GM13976 (cell line): ENCODE measurements at places on chromosomes 2 and 18.

GRCh38 chr2:42795841-42796301, 3.5 kb upstream of the HAAO start:
- no peak for DNase-seq

DNA sequence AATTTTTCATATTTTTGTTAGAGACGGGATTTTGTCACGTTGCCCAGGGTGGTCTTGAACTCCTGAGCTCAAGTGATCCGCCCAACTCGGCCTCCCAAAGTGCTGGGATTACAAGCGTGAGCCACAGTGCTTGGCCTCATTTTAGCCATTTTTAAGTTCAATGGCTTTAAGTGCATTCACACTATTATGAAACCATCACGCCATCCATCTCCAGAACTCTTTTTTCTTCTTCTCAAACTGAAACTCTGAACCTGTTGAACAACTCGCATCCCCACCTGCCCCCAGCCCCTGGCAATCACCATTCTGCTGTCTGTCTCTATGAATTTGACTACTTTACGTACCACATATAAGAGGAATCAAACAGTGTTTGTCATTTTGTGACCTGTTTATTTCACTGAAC, 31.3 kb upstream of the ASB18 start:
- DNase-seq: no peak

DNA sequence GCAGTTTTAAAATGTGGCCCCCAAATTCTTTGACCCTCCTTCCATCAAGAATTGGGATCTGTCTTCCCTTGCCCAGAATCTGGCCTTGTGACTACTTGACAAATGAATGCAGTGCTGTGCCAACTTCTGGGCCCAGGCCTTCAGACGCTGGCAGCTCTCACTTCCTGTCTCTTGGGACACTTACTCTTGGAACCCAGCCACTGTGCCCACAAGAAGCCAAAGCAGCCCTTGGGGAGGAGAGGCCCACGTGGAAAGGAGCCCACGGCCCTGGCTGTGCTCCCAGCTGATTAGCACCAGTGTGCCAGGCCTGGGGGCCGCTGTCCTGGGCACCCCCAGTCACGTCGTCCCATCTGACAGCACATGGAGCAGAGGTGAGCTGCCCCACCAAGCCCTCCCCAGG, 56.6 kb downstream of the RPL37A start:
- no peak for DNase-seq

DNA sequence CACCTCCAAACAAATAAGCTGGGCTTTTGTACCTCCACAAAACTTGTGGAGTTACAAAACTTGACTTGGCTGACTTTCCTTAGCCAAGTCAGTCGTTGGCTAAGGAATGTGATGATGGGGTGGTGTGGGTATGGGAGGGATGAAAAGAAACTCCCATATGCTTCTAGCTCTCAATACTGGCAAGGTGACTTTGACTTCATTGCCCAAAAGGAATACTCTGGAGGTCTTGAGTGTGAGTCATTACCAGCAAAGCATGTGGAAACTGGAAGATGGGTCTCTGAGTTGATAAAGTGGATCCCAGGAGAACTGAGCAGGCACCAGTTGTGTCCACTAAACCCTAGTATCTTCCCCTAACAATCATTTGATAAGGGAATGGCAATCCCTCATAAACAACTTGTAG, 226.7 kb downstream of the GULP1 start:
- no peak for DNase-seq

DNA sequence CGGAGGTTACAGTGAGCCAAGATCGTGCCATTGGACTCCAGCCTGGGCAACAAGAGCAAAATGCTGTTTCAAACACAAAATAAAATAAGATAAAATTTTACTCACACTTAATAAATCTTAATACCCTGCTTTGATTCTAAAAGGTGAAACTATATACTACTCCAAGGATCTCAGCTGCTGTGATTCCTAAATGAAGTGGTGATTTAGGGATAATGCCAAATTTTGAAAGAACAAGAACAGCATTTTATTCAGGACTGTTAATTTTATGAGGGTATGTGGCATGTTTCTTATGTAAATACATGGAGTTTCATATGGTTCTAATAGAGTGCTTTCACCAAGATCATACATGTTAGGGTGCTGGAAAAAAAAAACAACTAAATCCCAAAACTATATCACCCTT, 199.7 kb upstream of the PID1 start:
- no peak for DNase-seq

GRCh38 chr2:26916128-26916692, 54.2 kb upstream of the MAPRE3 start:
- DNase-seq: no peak

- DNase-seq: no peak
Measured at GRCh38 chr18:39341129-39341528, 1775.5 kb upstream of the CELF4 start.

GRCh38 chr2:161843936-161844335, 219.7 kb downstream of the SLC4A10 start:
- DNase-seq: no peak

DNA sequence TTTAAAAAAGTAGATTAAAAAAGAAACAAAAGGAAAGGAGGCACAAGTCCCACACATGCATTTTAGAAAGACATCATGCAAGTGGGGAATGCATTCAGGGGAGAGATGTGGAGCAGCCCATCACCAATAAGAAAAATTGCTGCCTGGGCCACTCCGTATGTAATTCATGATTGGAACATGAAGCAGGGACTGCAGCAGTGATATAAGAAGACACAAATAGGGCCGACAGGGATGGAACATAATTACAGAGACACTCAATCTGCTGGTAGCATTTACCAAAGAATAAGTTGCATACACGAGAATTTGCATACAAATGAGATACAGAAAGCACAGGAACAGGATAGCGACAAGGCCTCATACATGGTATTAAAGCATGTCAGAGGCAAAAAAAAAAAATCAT, 6.5 kb upstream of the AFF3 start:
- no peak for DNase-seq

- DNase-seq: no peak
Measured at GRCh38 chr2:191245869-191246531, 796 bp downstream of the MYO1B start.

GRCh38 chr2:15811367-15811766, 129.0 kb upstream of the MYCN start:
- no peak for DNase-seq

- no peak for DNase-seq
Measured at GRCh38 chr2:174153757-174154680, 94.3 kb downstream of the OLA1 start.

GRCh38 chr2:237673130-237674001, 46.0 kb downstream of the LRRFIP1 start:
- peak; percentile 69 for DNase-seq

- no peak for DNase-seq
Measured at GRCh38 chr2:240107477-240107796, 28.7 kb downstream of the COPS9 start.

DNA sequence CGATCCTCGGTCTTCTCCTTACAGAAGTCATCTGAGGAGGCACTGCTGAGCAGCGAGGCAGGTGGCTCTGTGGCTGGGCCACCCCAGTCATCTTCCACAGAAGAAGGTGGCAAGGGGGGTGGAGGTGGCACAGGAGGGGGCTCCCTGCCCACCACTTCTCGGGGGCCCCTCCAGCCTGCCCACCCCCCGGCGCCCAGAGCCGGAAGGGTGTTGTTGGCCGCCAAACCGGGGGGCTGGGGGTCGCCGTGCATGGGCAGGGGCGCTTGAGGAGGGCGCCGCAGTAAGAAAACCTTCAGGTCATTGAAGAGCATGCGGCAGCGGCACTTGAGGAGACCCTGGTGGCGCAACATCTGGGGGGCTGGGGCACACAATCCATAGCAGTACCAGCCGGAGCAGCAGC, 2.5 kb downstream of the MARCHF4 start:
- no peak for DNase-seq

DNA sequence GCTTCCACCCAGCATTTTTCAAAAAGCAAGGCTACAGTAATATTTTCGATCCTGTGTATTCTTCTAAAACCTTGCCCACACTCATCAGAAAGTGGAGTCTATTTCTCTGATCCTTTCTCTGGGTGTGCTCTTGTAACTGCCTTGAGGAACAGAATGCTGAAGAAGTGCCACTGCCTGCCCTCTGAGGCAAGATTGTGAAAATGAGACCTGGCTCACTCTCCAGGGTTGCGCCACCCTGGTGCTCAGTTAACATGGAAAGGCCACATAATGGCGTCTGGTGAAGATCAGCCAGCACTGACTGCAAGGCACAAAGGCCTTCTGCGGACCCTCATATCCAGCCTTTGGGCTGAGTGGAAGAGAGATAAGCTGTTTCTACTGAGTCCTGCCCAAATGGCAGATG, 11.2 kb upstream of the SH3RF3 start:
- DNase-seq: no peak

GRCh38 chr2:38704664-38705063, 38.8 kb downstream of the GALM start:
- no peak for DNase-seq

- DNase-seq: peak; percentile 51
Measured at GRCh38 chr18:31657823-31658669, 26.3 kb downstream of the B4GALT6 start.
